ENCODE measurements at places on chromosomes 3 and 15.

DNA sequence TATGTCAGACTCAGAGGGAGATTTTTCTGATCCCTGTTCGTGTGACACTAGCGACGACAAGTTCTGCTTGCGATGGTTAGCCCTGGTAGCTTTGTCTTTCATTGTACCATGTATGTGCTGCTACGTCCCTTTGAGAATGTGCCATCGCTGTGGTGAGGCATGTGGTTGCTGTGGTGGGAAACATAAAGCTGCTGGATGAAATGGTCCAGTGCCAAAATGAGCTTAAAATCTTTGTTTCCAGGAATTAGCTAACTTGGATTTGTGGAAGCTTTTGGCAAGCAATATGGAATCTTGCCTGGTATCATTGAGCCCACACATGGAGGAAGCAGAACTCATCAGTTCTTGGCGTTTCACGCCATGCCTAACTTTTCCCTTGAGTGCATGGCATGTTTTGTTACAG lies 98.8 kb downstream of the SPRED1 start:
- no peak for DNase-seq

DNA sequence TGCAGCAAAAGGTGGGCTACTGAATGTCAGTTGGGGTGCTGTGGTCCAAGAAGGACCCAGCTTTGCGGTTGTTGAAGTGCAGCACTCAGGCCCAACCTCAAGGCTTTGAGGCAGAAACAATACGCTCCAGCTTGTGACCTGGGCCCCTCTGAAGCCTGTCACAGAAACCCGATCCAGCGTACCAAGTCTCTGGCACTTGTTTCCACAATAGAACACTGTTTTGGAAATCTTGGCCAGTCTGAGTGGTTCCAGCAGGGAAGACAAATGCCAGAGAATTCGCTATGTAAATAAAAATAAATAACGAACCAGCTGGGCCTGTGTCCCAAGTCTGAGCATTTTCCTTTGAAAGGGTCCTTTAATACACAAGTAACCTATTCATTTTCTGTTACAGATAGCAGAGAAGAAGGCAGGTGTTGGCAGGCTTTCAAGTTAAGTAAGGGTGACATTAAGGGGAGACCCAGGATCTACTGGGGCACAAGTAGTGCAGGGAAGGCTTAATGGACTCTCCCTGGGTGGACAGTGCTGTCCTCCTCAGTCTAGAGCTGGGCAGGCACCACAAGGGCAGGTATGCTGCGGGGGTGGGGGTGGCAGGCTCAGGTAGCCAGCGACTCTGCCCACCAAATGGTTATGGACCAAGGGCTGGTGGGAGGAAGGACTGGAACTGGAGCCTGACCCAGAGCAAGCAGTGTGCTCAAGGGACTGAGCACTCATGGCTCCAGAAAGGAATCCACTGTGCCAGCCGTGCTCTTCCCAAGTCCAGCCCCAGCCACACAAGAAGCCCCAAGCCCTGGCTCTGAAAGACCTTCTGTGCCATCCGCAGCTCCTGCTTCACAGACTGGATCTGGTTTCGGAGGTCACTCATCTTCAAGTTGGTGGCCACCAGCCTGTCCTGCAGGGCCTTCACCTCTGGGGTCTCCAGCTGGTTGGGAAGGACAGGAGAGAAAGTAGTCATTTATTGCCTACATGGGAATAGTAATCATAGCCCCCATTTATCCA lies 26.3 kb downstream of the CCDC13 start:
- DNase-seq: no peak

GRCh38 chr15:45714590-45715488 lies 80.0 kb downstream of the SQOR start:
- DNase-seq: peak; percentile 50

DNA sequence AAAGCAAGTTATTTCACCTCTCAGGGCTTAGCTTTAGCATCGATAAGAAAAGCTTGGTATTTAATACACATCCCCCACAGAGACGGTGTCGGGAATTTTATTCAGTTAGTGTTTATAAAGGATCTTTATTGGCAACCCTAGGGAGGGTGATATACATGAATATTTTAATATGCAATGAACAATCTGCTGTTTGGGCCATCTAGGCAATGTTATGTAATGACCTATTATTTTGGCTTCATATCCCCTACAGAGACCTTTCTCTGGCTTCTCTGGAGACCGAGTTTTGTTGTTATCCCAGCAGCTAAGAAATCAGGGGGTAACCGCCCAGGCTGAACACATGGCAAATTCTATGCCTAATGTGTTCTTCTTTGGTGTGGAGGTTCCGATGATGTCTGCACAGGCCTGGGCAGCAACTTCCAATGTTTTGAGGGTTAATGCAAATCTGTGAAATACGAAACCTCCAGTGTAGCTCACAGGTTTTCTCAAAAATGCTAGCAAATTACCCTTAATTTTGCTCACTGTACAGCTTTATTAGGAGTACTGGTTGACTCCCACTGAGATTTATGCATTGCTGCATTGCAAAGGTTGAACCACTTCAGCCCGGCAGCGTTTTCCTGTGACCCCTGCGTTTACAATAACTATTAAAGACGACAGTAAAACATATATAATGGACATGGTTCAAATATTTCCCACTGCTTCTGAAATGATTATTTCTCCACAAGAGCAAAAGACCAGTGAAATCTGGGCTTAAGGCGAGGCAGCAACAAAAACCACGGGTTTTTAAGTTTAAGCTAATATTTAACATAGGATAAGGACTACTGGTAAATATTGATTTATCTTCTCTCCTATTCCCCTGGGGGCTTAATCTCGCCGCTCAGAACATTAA lies 298.3 kb upstream of the NR2E3 start:
- DNase-seq: no peak

GRCh38 chr15:79004336-79004735 lies 59.5 kb upstream of the CTSH start:
- DNase-seq: peak; percentile 5

DNA sequence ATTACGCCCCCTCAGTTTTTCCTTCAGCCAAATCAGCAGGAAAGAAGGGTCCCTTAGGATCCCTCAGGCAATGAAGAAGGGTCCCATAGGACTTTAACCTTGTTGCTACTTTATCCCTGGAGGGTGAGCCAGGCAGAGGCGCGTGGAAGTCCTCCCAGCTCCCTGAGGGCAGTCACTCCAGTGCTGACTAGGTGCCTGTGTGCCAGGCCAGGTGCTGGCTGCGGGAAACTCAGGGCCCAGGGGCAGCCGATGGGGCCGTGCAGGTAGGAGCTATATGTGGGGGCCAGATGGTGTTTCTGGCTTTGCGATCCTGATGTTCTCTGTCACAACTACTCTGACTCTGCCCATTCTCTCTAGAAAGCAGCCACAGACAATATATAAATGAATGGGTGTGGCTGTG lies 42.8 kb upstream of the IQSEC1 start:
- no peak for DNase-seq

- DNase-seq: no peak
Measured at GRCh38 chr3:124791639-124792151, 61.4 kb downstream of the UMPS start.

Data from CD4-positive, alpha-beta T cell treated with Interleukin-17A for 1 hour (primary cell).